ENCODE measurements at places on chromosomes 7 and 10. TPM values are rescaled to one million over a fixed set of nuclear protein-coding genes. Genes with fewer than 3 reads are reported as not detected.

GRCh38 chr10:48951707-48952106, 12.1 kb upstream of the LRRC18 start:
- no peaks in the 10 kb centered on the region for H3K36me3 ChIP-seq
- H3K27me3 ChIP-seq = no peaks in the 10 kb centered on the region
- no peak for DNase-seq
- H3K4me3 ChIP-seq = no peak overlapping the region
- H3K4me1 ChIP-seq = no peaks in the 10 kb centered on the region

DNA sequence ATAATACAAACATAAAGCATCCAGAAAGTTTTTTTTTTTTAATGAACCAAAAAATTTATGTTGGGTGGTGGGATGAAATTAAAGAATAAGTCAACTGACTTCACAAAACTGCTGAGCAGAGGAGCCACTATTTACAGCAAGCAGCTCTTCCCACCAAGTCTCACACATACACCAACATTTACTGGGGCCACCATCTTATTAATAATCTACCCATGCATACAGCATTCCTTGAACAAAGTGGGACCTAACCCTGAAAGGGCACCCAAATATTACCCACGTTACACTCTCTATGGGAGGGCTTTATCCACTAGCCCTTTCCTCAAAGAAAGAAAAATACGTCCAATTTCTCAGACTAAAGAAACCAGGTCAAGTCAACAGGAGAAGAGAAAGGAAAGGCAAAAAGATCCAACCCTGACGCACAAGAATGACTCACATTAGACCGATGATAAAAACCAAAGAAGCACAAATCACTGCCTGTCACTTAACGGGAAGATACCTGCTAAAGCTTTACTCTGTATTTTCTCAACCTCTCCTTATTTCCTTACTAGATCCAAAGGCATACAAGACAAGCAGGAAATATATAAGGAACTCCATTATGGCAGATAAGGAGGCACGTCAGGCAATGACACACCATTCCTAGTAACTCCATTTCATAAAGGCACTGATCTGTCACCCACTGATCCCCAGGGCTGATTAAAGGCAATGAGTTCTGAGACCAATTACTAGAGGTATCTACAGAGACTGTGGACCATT, 141.8 kb upstream of the ASAH2 start:
- H3K36me3 ChIP-seq = no peaks in the 10 kb centered on the region
- no peak overlapping the region for H3K27ac ChIP-seq
- no peaks in the 10 kb centered on the region for H3K27me3 ChIP-seq
- DNase-seq = no peak
- no peak overlapping the region for H3K4me3 ChIP-seq

DNA sequence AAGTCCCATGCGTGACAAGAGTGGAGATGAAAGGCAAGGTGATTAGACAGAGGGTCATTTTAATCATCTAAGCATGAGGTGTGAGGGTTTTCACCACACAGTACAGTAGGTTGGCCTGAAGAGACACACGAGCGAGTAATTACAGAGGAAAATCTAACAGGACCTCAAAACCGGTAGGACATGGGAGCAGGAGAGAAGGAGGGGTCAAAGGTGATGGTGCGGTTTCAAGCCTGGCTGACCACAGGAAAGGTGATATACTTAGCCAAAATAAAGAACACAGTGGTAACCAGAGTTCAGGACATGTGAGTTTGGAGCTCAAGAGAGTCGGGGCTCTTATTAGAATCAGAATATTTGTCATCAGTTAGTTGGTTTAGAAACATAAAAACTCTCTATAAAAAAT, 20.0 kb downstream of the GLI3 start:
- peaks cover 2% of the 10 kb centered on the region for H3K36me3 ChIP-seq
- no peaks in the 10 kb centered on the region for H3K27me3 ChIP-seq
- DNase-seq = no peak
- no peak overlapping the region for H3K27ac ChIP-seq
- no peak overlapping the region for H3K4me3 ChIP-seq

Gene DGKB
- polyA plus RNA-seq = not detected

Gene SLF2
- 13.2 TPM for polyA plus RNA-seq

DNA sequence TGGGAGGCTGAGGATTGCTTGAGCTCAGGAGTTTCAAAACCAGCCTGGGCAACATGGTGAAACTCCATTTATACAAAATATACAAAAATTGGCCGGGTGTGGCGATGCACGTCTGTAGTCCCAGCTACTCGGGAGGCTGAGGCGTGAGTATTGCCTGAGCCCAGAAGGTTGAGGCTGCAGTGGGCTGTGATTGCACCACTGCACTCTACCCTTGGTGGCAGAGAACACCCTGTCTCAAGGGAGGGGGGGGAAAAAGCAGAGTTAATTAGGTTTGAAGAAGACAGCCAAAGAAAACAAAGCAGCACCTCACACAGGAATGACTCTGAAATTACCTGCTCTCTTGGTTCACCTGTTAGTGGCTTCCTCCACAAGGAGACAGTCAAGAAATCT, 110.0 kb downstream of the EEPD1 start:
- H3K27ac ChIP-seq = no peak overlapping the region
- H3K27me3 ChIP-seq = no peaks in the 10 kb centered on the region
- H3K4me1 ChIP-seq = peaks cover 3% of the 10 kb centered on the region
- no peaks in the 10 kb centered on the region for H3K36me3 ChIP-seq
- no peak for DNase-seq

GRCh38 chr10:98268694-98269431, 869 bp upstream of the LOXL4 start:
- no peak for DNase-seq
- H3K27ac ChIP-seq = peak overlapping the region; percentile 91
- H3K4me3 ChIP-seq = peak overlapping the region; percentile 35
- H3K4me1 ChIP-seq = no peaks in the 10 kb centered on the region
- no peaks in the 10 kb centered on the region for H3K27me3 ChIP-seq

GRCh38 chr10:97124211-97124610, 61.5 kb downstream of the SLIT1 start:
- no peaks in the 10 kb centered on the region for H3K4me1 ChIP-seq
- H3K4me3 ChIP-seq = no peak overlapping the region
- no peak overlapping the region for H3K27ac ChIP-seq
- no peaks in the 10 kb centered on the region for H3K27me3 ChIP-seq
- H3K36me3 ChIP-seq = no peaks in the 10 kb centered on the region

Gene CPN1
- not detected for polyA plus RNA-seq

Gene SPDYE11
- not detected for polyA plus RNA-seq

Gene AGR3
- 100 TPM for polyA plus RNA-seq

DNA sequence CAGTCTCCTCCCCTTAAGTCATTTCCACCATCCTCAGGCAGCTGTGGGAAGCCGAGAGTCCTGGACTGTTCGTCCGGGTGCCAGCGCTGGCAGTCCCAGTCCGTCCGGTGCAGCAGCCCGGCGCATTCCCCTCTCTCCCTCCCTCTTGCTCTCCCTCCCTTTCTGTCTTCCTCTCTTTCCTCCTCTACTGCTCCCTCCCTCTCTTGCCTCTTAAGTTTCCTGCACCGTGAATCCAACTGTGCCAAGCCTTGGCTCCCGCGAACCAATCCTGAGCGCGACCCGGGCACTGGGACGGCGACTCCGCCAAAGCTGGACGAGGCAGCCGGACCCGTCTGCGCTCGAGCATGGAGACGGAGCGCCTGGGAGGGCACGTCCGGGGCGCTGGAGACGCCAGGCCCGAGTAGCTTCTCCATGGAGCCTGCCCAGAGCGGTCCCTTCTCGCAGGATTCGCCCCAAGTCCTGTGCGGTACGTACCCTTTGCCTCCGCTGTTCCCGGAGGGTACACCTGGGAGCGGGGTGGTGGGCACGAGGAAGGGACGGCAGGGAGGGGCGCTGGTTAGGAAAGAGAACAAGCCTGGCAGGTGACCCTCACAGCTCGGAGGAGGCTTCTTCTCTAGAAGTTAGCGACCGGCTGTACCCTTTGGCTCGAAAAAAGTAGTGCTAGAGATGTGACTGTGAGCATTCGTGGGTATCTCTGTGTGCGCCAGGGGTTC, 1.0 kb downstream of the NXPH1 start:
- no peak for DNase-seq
- H3K27ac ChIP-seq = no peak overlapping the region
- H3K4me1 ChIP-seq = no peaks in the 10 kb centered on the region

Gene ST8SIA6
- not detected for polyA plus RNA-seq

Gene BAG3
- 16.3 TPM for polyA plus RNA-seq

DNA sequence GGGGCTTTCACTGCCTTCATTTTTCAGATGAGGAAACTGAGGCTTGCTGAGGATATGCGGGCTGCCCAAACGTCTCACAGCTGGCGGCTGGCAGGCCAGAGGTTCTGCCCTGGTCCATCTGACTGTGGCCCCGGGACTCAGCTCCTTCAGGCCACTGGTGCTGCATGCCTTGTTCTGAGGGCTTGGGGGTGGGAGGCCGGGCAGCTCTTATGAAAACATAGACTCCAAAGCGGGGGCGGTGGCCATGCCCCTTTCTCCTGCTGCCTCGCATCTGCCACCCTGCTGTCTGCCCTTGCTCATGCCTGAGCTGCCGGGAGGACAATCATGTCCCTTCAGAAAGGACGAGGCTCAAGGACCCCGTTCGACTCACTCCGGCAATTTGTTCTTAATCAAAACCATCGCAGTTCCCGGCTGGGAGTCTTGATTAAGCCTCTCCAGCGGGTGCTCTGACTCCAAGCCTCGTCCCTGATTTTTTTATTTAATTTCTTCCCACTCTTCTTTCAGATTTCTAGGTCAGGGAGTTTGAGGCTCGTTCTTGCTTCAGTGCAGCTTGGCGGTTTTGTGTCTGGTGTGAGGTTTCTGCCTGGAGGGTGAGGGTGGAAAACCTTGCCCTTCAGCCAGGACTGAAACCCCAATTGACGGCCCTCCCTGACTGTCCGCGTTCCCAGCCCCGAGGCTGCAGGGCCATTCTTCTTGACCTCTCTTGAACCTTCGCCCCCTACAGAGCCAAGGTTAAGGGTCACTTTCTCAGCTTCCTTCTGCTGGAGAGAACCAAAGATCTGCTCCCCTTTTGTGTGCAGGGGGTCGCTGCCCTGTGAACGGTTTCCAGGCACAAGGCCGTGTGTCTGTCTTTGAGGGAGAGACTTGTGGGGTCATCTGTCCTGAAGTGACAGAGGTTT, 120.8 kb downstream of the DNAJB6 start:
- peak; percentile 21 for DNase-seq
- no peaks in the 10 kb centered on the region for H3K36me3 ChIP-seq
- no peaks in the 10 kb centered on the region for H3K4me1 ChIP-seq

Gene KCND2
- not detected for polyA plus RNA-seq

Gene H2BK1
- polyA plus RNA-seq = not detected

DNA sequence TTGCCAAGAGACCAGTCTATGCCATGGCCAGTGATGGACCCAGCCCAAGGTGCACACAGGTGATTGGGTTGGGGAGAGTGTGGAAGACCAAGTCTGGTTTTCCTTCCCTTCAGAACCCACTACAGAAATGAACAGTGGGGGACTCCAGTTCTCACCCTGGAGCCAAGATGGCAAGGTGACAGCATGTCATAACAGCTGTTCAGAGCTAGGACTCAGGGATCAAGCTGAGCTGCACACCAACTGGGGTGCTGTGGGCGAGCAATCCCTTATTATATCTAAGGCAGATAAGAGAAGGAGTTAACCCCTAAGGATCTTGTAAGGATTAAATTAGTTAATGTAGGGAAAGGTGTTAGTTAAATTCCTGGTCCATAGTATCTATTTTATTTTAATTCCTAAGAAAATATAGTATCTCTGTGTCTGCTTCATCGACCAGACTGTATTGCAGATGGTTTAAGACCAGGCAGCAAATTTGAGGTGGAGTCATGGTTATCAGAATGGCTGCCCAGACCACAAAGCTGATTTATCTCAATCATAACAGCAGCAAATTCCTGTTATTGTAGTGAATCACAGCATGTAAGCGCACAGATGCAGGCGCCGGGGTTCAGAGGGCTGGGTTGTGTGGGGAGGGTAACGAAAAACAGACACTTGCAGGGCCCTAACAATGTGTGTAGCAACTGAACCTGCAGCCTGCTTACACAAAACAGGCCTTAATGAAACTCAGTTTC, 208.7 kb upstream of the ZNF32 start:
- peaks cover 6% of the 10 kb centered on the region for H3K4me1 ChIP-seq
- peak overlapping the region; percentile 1 for H3K27ac ChIP-seq
- H3K36me3 ChIP-seq = no peaks in the 10 kb centered on the region
- DNase-seq = no peak
- no peak overlapping the region for H3K4me3 ChIP-seq

DNA sequence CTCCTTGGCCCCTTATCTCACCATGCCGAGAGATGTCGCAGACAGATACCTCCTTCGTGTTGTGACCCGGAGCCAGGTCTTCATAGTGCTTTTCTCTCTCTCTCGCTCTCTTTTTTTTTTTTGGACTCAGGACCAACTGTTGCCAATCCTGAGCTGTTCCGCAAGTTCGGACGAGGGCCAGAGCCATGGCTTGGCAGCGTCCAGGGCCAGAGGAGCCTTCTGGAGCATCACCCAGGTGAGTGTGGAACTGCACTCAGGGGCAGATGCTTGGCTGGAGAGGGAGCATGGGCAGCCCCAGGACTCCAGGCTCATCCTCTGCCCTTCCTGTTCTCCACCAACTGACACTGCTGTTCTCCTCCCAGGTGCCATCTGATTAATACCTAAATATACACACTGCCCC, 7.8 kb downstream of the ZNF862 start:
- H3K36me3 ChIP-seq = no peaks in the 10 kb centered on the region
- H3K27me3 ChIP-seq = no peaks in the 10 kb centered on the region
- DNase-seq = no peak
- H3K4me3 ChIP-seq = no peak overlapping the region

- no peaks in the 10 kb centered on the region for H3K4me1 ChIP-seq
Measured at GRCh38 chr10:69769395-69769992, 32.2 kb upstream of the COL13A1 start.

GRCh38 chr7:5215313-5215712, 25.3 kb downstream of the WIPI2 start:
- no peaks in the 10 kb centered on the region for H3K27me3 ChIP-seq
- DNase-seq = peak; percentile 73
- H3K4me3 ChIP-seq = no peak overlapping the region
- no peak overlapping the region for H3K27ac ChIP-seq
- H3K4me1 ChIP-seq = no peaks in the 10 kb centered on the region
